ENCODE measurements at places on chromosomes 6 and 20.
A peak's percentile ranks its signal among the peaks of the same experiment; 100 is the strongest.

DNA sequence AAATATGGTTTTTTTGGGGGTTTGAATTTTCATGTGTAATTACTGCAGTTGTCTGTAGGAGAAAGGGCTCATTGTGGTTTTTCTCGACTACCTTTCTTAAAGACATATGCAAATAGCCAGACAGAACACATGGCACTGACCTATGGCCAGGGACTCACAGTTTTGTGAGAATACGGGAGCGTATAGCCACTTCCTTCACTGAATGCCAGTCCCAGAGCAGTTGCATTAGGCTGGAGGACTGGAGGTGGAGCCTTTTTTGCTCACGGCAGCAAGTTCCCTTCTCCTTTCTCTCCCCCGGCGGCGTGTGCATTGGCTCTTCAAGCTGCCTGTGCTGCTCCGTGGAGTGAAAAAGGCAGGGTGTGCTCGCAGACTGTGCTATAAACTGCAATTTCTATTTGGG lies 114.9 kb downstream of the AKAP7 start:
- peak; percentile 18 for DNase-seq

DNA sequence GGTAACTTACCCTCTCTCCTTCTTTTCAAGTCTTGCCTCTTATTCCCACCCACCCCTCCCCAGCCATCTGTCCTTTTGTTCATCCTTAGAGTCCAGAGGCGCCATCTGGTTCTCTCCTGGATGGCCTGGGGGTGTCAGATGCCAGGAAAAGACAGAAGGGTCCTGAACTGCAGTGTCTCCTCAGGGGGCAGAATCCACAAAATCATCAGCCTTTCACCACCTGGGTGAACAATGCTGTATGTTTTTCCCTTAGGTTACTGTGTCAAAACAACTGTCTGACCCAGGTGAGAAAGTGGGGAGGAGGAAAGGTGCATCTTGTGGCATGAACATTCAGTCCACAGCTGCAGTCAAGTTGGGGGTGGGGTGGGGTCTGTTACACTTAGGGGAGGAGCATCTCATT lies 47.9 kb upstream of the FYN start:
- no peak for DNase-seq

DNA sequence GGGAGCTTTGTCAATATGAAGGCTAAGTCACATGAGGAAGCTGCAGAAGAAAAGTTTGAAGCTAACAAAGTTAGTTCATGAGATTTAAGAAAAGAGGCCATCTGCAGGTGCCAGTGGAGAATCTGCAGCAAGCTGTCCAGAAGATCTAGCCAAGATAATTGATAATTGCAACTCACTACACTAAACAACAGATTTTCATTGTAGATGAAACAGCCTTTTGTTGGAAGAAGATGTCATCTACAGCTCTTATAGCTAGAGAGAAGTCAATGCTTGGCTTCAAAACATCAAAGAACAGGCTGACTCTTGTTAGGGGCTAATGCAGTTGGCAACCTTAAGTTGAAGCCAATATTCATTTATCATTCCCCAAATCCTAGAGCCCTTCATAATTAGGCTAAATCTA lies 83.7 kb downstream of the RIN2 start:
- no peak for DNase-seq

DNA sequence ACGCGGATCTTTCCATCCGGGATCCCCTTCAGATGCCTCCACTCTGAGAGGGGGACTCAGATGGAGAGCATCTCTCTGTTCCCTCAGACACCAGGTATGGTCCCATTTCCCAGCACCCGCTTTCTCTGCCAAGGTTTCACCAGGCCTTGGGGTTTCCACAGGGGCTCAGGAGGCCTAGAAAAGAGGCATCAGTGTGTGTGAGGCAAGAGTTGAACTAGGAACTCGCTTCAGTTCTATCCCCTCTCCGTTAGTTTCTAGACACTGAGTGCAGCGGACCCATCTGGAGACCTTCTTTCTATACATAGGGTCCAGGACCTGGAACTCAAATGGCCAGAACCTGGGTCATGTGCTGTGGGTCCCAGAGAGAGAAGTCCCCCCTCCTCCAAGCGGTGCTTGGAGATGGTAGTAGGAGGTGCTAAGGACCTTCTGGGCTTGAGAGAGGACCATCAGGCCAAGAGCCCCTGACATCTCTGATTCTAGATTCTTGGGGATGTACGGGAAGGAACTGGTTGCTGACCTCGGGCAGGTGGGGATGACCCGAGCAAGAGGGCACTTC lies 2.1 kb downstream of the SLC12A5 start:
- DNase-seq, result no peak
